ENCODE measurements at places on chromosomes 1 and 21.

GRCh38 chr1:182662121-182662890 lies 22.1 kb downstream of the RGS8 start:
- no peak for DNase-seq

DNA sequence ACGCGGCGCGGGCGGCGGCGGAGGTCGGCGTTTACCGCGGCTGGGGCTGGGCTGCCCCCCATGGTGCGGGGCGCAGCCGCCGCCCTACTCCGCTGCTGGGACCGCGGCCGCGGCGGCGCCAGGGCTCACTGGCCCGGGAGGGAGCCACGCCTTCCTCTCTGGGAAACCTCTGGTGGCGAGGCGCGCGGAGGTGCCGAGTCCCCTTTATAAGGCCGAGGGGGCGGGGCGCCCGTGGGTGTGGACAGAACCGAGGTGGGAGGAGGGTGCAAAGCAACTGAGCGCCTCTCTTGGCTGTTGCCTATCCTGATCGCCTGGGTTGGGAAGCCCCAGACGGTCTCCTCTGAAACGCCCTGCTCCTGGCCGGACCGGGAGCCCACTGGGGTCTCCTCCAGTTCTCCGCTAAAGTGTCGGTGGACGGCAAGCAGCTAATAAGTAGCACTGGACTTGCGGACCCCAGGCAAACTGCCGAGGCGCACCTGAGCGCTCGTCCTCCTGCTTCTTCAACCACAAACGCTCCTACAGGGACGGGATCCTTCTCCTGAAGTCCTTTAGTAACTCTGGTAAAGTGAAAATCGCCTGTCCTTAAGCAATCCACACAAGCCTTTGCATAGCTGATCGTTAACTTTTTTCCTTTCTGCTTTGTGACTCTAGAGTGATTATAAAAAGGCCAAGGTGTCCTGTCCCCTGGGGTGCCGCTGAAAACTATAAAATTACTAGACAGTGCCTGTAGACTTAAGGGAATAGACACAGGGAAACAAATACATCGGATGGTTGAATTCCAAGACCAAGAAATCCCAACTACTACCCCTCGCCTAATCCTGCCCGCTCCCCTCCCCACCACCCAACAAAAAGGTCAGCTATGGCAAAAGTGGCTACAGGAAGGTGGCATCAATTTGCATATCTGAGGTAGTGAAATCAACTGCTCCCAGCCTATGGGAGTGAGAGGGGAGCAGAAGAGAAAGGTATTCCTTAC lies at the start of gene PTGER3:
TSS of gene PTGER3 (minus strand) at position 182 of the 973 bp plus-strand sequence. CDS start 239 bp downstream, outside the sequence.
- DNase-seq, result peak; percentile 89

GRCh38 chr21:15688016-15688415 lies 41.8 kb upstream of the USP25 start:
- DNase-seq, result no peak

DNA sequence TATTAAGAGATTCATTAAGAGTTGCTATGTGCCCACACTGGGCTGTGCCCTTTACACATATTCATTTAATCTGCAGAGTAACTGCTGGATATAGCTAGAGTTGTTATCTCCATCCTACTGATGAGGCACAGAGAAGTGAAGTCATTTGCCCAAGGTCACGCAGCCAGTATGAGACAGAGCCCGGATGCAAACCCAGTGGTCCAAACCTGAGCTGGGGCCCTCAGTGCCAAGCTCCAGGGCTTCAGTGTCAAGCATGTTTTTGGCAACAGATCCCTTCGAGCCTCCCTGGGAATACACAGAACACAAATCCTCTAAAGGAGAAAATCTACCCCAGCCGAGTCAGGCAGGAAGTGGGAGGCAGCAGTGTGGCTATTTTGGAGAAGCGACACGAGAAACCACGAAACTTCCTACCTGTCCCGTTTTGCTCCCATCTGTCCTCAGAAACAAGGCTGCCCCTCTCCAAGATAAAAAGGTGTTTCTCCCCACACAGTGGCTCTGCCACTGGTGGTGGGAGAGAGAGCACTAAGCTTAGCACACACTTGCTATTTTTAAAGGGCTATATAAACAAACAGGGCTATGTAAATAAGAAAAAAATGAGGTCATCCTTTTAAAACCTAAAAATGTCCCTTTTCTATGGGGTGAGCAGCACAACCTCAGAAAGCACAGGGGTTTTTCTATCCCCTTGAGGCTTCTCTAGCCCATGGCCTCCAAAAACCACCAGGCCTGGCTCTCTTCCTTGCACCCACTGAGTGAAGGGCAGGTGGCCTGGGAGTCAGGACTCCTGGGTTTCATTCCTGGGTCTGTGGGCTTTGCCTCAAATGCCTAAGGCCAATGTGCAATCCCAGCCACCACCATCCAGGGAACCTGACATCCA lies 138.6 kb upstream of the EDN2 start:
- no peak for DNase-seq

DNA sequence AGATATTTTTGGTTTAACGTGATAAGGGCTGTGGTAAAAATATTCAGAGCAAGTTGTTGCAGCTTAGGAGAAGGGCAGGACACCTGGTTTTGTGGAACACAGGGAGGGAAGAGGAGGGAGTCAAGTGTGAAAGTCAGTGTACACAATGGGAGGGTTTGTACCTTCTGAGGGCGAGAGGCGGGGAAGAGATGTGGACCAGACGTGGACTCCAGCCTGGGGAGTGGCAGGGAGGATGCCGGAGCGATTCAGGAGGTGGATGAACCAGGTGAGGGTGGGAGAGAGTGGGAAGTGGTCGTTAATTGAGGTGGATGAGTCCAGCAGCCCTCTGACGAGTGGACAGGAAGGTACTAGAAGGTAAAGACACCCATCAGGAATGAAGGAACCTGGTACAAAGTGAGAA lies 52.2 kb upstream of the IRF2BP2 start:
- DNase-seq, result no peak

DNA sequence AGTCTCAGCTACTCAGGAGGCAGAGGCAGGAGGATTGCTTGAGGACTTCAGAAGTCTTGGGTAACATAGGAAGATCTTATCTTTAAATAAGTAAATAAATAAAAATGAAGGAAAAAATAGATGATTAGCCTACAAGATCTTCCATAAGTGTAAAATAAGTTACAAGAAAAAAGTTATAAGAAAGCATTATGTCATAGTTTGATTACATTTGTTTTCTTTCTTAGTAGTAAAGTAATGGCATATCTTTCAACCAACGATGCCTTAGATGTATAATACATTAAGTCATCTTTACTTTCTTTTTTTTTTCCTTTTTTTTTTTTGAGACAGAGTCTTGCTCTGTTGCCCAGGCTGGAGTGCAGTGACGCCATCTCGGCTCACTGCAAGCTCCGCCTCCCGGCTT lies 46.5 kb downstream of the SNRPE start:
- no peak for DNase-seq

GRCh38 chr1:229278120-229278741 lies 7.3 kb downstream of the RAB4A start:
- DNase-seq, result no peak

DNA sequence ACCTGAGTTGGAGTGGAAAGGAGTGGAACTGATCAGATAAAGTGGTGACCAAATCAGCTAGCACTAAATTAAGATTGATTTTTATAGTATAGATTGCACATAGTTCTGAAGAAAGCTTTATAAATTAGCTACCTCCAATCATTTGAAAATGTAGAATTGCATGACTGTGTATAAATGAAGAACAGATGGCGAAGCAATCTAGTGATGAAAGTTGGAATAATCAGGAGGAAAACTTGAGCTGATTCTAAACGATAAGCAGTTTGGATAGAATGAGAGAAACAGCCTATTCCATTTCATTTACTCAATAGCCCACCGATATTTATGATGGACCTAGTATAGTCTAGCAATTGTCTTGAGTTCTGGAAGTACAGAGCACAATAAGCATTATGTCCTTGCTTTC lies 661.5 kb downstream of the PLA2G4A start:
- DNase-seq, result no peak

DNA sequence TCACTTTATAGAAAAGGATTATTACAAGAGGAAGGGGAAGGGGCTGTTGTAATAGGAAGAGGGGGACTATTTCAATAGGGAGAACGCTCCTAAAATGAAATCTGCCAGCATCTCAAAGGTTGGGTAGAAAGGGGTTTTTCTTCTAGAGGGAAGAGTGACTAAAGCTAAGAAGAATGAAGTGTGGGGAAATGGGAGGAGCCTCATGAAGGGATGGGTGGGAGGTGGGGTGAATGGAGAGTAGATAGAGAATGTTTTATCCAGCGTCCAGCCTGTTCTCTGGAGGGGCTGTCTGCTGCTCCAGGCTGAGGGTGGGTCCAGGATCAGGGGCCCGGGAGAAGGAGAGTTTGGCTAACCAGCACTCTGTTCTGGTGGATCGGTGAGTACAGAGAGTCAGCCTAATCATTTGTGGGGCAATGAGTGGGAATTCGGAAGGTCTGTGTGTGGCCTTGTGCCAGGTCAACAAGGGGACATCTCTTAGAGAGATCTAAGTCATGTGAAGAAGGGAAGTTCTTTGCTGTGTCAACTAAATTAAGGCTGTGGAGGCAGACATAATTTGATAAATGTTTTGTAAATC lies 25.2 kb downstream of the VN1R5 start:
- no peak for DNase-seq

- no peak for DNase-seq
Measured at GRCh38 chr1:210618369-210618768, 289.7 kb downstream of the HHAT start.

- no peak for DNase-seq
Measured at GRCh38 chr1:953524-954320, 5.3 kb downstream of the NOC2L start.

All from nephron progenitor cell (in vitro differentiated cells).